ENCODE measurements at places on chromosomes 13 and 19.

- DNase-seq = no peak
These were observed 166.6 kb downstream of the KLF12 start for GRCh38 chr13:73967397-73968165.

- DNase-seq = peak; percentile 93
These were observed 15.2 kb upstream of the MYO1F start for GRCh38 chr19:8592231-8593009.

DNA sequence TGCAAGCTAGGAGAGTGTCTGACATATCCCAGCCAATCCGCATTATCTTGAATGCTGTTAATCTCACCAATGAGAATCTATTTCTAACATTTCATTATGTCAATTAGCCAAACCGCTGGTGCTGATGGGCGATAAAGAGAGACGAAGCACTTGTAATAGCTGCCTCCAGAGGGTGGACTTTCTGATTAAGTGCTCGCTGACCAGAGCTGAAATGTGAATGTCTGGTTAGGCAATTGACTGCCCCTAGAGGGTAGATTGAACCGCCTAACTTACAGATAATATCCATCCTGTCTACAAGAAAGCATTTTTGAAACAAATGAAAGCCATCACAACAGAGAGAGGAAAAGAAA lies 552 bp upstream of the GRWD1 start:
- no peak for DNase-seq

DNA sequence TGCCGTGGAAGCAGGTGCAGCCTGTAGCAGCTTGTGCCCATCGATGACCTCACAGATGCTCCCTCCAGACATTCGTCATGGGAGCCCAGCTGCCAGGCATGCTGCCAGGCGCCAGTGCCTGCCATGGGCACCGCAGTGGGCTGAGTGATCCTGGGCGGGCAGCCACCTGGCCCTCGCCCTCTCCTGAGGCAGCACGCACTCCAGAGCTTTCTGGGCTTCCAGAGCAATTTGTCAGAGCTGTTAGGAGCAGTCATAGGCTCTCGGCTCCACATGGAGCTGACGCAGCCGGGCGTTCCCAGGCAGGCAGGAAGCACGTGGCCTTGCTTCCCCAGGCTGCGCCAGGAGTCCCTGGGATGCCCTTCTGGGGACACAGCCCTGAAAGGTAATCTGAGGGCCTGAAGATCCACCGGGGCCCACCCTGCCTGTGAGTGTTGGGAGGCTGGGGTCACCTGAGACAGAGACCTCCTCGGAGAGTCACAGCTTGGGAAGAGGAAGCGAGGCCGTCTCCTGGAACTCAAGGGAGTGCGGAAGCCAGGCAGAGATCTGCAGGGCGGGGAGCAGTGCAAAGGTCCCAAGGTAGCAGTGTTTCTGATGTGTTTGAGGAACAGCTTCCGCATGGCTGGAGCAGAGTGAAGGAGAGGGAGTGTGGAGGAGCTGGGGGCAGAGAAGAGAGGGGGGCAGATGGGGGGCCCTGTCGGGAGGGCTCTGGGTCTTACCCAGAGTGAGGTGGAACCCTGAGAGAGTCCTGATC lies 50.6 kb downstream of the DPF1 start:
- no peak for DNase-seq

GRCh38 chr13:30268673-30269072 lies 38.7 kb downstream of the KATNAL1 start:
- DNase-seq = no peak

DNA sequence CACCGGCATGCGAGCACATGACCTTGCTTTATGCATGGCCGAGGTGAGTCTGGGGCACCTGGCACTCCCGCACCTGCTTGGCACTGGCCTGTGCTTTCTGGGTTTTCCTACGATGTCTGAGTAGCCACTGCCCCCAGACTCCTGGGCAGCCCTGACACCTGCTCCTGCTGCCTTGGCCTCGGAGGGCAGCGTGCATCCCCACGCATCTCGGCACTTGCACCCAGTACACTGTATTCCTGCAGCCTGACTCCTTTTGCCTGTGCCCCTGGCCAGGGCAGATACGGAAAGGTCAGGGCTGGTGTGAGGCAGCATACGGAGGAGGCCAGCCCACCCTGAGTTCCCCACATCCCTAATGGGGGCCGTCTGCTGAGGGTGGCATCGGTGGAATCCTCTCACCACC lies 340.6 kb downstream of the TEX29 start:
- no peak for DNase-seq

GRCh38 chr19:49636233-49636932 lies 3.6 kb downstream of the RRAS start:
- no peak for DNase-seq

- no peak for DNase-seq
These were observed 1620.6 kb upstream of the MIR17HG start for GRCh38 chr13:89726690-89727435.

DNA sequence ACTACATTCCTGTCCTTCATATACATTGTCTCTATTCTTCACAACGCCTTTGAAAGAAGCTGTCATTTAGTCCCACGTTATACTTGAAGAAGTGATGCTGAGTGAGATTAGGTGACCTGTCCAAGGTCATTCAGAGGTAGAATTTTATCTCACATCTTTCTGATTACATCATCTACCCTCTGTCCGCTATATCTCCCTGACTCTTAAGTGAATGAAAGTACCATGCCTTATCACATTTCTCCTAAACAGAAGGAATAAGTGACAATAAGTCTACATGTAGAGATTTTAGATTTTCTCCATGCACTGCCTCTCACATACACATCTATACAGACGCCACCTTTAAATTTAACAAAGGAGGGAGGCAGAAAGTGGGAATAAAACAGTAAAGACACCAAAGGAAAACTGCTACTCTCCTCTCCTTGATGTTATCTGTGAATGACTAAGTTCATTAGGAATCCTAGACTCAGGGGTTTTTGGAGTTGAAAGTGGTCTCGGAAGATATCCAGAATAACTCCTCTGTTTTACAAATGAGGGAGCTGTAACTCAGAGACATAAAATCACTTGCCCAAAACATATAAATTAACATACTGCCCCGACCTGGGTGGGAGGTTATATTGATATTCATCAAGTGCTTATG lies 4.9 kb upstream of the CLDN10 start:
- DNase-seq = no peak

GRCh38 chr13:28659621-28659970 lies 666 bp downstream of the POMP start:
- DNase-seq = no peak

- no peak for DNase-seq
These were observed 12.3 kb upstream of the GPR18 start for GRCh38 chr13:99270518-99270917.

DNA sequence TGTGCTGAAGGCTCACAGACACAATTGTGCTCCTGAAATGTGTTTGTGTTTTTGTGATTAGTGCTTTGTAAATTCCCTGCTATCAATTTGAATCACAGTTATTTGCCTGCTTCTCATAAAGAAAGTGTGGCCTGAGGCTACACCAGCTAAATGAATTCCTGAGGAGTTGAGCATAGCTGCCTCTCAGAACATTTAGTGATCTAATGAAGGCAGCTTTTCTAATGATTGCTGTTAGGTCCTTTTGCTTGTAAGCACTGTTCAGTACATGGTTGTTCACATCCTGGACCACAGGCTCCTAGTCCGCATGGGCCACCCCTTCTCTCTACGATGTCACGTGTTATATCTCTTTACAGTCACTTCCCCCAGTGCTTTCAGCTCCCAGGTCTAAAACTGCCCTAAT lies 238.2 kb downstream of the B3GLCT start:
- DNase-seq = no peak

GRCh38 chr13:112702986-112703379 lies 13.1 kb downstream of the ATP11A start:
- DNase-seq = no peak

DNA sequence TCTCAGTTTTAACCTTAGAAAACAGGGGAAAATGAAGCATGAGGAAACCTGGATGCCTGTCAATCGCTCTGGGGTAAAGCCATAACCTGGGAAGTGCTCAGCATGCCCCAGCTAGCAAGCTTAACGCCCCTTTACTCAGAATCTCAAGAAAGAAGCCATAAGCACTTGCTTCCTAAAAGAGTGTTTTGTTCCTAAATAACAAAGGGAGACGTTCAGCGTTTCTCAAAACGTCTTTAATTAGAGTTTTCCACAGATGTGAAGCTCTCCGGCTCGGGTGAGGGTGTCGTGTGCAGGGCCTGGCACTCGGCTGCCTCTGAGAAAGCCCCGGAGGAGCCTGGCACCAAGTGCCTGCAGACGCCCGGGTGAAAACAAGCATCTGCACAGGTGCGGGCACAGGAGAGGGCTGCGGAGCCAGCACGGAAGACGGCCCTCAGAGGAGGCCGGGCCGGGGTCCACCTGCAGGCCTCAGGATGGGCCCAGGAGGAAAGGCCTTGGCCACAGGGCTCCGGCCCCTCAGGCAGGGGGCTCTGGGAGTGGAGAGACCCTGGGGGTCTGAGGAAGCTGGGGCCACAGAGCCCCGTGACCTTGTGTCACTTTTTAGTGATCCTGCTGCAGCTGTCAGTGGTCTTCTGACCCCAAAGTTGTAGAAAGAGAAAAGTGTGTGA lies 6.2 kb downstream of the GAS6 start:
- DNase-seq = no peak

- DNase-seq = no peak
These were observed 340.8 kb downstream of the KLF12 start for GRCh38 chr13:73793361-73793760.

DNA sequence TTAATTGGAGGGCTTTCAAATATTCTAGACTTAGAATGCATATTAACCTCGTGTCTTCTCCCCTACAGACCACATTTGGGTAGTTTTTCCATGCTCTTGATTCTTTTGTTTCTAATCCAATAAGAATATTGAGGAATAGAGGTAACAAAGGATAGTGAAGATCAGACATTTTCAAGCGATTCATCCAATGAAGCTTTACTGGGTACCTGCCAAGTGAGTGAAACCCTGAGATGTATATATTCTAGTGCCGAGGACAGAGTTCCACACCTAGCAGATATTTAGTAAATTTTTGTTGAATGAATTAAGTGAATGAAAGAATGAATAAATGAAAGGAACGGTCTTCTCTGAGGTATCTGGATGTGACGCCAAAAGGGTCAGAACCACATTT lies 442 bp upstream of the RFC3 start:
- DNase-seq = no peak

DNA sequence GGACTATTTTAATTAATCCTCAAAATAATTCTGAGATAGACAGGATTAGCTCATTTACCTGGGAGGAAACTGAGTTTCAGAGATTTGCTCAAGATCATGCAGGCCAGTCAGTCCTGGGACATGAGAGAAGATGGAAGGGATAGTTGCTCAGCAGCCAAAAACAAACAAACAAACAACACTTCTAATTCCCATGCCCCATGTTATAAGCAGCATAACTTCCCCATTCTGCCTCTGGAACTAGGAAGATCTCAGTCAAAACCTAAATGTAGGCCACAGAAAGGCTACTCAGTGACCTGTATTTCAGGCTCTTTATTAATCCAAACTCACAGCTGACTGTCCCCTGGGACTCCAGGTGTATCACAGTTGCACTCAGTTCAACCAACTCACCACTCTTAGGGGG lies 489.2 kb upstream of the NBEA start:
- DNase-seq = no peak

- no peak for DNase-seq
These were observed 1.8 kb upstream of the ANGPTL4 start for GRCh38 chr19:8361921-8362793.

DNA sequence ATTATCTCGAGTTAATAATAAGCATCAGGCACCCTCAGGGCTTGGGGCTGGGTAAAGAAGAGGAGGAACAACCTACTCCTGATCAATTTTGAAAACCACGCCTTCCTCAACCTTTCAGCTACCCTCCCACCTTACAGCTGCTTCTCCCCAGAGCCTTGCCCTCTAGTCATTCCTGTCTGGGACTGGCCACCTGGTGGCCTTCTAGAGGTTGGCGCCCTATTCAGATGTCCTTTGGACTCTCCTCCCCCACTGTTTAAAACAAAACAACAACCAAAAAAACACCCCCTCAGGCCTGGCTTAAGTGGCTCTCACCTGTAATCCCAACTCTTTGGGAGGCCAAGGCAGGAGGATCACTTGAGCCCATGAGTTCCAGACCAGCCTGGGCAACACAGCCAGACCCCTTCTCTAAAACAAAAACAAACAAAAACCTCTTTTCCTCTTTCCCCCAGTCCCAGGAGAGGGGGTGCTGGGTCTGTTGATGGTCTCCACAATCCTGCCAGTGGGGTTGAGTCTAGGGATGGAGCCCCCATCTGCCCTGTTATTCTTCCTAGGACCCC lies 62.3 kb downstream of the CCDC70 start:
- DNase-seq = no peak

DNA sequence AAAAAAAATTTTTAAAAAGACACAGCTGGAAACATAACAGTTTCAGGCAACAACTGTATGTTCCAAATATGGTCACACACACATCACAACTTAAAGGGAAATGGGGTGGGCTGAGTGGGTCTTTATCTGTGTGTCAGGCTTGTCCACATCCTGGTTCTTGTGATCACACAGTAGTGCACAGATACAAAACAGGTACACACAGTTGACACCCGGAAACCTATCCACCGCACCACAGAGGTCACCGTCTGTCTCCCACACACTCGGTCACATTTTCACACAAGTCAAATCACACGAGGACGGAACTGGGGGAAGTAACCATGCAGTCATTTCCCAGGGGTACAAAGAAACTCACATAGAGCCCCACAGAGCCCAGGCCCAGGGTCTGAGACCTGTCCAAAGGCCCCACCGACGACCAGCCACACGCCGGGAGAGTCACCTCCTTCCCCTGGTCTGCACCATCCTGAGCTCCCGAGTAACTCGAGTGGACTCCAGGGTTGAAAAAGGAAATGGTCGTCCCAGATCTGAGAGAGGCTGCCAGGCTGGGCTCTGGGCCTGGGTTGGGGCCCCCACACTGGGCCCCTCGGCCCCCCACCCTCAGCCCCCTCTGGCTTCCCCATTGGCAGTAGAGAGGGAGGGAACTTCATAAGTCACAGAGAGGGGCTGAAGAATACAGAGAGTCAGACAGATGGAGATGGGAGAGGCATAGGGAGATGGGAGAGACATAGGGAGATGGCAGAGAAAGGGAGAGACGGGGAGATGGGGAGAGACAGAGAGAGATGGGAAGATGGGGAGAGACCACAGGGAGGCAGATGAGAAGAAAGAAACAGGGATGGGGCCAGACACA lies 1.3 kb upstream of the PPAN start:
- DNase-seq = peak; percentile 56

- no peak for DNase-seq
These were observed 10.2 kb downstream of the USP12 start for GRCh38 chr13:27161423-27161822.

- no peak for DNase-seq
These were observed 48.4 kb downstream of the USPL1 start for GRCh38 chr13:30666113-30666512.

DNA sequence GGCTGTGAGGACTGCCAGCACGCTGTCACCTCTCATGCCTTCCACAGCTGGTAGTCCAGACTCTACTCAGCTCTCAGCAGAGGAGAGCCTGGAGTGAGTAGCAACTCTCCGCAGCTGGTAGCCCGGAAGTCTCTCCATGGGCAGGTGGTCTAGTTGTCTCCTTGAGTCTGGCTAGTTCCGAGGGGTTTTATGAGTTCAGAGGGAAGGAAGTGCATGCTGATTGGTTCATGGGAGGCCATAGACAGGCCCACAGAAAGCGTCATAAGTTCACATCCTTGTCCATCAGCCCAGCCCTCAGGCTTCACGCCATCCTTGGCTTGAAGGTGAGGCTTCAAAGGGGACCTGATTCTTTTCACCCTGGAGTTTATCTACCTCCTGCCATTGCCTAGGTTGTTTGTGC lies 2662.4 kb upstream of the PCDH20 start:
- DNase-seq = no peak

GRCh38 chr13:94327318-94327717 lies 152.2 kb downstream of the DCT start:
- DNase-seq = no peak
